ENCODE measurements at places on chromosomes 7 and 10.
A peak's percentile ranks its signal among the peaks of the same experiment; 100 is the strongest.

DNA sequence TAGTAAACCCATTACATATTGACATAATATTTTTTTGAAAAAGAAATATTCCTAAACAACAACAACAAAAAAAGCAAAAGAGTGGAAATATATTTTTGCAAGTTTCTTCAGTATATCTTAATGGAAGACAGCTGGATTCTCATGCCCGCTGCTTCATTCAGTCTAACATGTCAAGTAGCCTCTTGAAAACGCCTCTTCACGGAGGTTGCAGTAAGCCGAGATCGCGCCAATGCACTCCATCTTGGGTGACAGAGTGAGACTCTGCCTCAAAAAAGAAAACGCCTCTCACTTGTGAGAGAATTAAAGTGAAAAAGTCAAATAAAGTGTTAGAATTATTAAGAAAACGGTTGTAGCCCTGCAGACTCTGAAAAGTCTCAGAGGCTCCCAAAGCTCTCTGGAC lies 1.3 kb downstream of the CUTC start:
- DNase-seq, result no peak

- DNase-seq, result no peak
Observed at GRCh38 chr7:32658467-32658869, 163.2 kb downstream of the AVL9 start.

GRCh38 chr10:118720685-118721538 lies 33.9 kb downstream of the CACUL1 start:
- peak; percentile 65 for DNase-seq

- no peak for DNase-seq
Observed at GRCh38 chr10:59557642-59558041, 152.0 kb downstream of the SLC16A9 start.

- no peak for DNase-seq
Observed at GRCh38 chr7:132899833-132900232, 182.1 kb downstream of the CHCHD3 start.

DNA sequence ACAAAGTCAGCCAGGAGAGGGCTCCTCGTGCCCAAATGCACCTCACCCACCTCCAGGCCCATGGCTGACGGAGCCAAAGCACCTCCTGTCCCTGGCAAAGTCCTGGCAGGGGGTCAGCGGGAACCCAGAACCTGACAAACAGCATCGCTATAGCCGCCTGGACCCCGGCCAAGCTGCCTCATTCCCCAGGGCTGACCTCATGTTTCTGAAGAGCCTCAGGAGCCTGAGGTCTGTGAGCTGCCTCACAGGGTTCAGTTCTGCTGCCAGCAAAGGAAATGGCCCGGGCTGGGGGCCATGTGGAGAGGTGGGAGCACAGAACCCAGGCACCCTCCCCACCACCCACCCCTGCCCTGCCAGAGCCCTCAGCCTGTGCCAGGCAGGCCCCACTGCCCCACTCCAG lies 4.2 kb upstream of the NANOS1 start:
- DNase-seq, result peak; percentile 92

GRCh38 chr7:41467596-41467995 lies 235.3 kb downstream of the INHBA start:
- DNase-seq, result no peak

DNA sequence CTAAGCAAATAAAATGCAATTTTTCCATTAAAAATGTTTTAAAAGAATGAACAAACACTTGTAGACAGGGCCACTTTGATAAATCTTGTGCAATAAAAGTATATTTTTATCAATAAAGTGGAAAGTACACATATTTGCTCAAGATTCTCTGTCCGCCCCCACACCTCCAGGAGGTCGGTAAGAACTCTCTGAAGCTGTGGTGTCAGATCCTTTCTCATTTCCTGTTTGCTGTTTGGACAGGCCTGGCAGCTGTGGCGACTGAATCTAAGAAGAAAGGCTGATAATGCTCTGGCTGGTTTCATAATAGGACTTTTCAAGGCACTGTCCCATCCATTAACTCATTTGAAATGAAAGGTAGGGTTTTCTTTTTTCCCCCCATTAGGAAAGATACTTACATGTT lies 15.3 kb upstream of the ASB4 start:
- peak; percentile 29 for DNase-seq

GRCh38 chr10:45308707-45309106 lies 6.7 kb downstream of the OR13A1 start:
- no peak for DNase-seq

- DNase-seq, result no peak
Observed at GRCh38 chr7:40437936-40438634, 303.3 kb downstream of the SUGCT start.

- DNase-seq, result no peak
Observed at GRCh38 chr10:70921285-70921684, 32.9 kb upstream of the PCBD1 start.

DNA sequence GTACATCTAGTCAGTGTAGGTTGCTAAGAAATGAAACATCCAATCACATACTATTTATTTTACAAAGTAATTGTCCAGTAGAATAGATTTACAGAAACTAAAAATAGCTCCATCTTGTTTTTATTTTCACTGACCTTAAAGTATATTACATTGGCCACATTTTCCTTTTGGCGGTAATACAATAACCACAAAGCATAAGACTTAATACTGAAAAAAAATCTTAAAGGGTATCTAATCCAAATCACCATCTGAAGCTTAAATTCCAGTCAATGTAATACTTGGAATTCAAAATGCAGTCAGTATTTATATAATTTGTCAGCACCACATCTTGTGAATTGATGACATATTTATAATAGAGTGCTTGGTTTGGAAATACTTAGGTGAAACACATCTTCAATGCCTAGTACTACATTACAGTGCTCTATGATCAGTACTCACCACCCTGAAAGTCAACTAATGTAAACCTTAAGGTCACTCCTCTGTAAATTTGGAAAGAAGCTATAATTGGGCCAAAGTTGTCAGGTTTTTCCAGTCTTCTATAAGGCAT lies 8.9 kb downstream of the ANKMY2 start:
- DNase-seq, result no peak

- DNase-seq, result no peak
Observed at GRCh38 chr10:9227679-9228365, 1173.3 kb downstream of the GATA3 start.

DNA sequence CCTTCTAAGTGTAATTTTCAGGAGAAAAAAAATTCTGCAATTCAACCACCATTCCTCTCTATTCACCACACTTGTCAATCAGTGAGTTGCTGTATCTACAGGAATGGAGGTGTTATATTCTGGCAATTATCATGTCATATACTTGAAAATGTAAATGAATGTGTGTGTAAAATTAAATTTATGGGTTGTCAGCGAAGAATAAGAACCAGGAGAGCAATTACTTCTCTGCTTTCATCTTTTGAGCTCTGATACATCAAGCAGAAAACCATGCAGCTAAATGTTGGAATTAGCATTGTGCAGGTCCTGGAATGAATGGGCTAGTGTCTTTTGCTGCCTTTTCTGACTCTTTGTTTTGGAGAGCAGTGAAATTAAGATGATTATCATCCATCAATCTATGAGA lies 207.6 kb downstream of the FOXP2 start:
- DNase-seq, result no peak

DNA sequence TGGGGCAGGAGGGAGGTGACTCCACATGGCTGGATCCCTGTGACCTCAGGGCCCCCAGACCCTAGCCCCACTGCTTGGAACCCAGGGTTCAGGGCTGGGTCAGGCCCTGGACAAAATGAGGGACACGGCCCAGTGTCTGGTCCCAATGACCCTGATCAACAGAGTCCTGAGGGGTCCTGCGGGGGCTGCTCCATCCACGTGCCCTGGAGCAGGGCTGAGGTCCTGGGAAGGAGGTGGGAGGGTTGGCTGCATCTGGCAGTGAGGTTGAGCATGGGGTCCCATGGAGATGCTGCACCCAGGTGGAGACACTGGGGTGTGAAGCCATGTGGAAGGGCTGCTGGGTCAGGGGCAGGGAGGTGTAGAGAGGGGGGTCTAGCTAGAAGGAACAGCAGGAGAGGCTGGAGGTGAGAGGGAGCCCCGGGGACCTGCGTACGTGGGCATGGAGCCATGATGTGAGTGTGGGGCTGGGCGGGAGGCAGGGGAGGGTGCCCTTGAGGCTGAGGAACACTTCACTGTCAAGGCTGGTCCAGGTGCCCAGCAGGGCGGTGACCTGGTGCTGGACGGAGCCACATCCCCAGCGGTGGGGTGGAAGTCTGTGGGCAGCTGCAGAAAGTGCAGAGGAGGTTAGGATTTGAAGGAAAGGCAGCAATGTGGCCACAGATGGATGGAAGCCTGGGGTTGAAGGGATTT lies 604 bp downstream of the SCART1 start:
- DNase-seq, result no peak

GRCh38 chr10:21083861-21084260 lies 186.8 kb upstream of the NEBL start:
- DNase-seq, result no peak

DNA sequence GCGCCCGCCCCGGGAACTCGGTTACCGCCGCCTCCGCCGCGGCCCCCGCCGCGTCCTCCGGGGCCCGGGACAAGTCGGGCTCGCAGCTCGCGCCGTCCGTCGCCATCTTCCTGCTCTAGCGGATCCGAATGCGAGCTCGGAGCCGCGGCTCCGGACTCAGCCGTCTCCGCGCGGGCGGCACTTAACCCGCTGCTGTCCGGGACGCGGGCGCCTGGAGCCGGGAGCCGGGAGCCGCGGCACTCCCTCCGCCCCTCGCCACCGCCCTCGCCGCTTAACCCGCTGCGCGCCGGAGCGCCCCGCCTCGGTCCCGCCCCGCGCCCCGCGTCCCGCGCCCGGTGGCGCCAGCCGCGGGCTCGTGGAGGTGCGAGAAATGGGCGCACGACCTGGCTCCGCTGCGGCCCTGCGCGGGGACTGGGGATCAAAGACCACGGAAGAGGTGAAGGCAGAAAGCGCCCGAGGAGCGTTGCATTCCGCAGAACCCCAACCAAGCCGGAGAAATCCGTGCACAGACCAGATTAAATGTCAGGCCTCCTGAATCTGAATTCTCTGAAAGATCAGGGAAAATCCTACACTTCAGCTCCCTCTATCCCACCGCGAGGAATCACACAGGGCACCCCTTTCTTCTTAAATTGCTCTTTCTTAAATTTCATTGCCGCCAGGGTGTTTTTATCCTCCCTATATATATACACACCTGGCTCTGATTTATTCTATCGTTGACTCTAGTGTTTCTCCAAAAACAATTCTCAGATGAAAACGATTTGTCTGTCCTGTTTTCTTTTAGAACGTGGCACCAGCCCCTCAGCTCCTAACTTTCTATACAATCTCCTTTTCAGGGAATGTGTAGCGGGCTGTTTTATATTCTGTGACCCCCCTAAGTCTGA lies at the start of gene CTTNBP2:
Gene CTTNBP2 (minus strand): TSS at position 132 of the 881 bp plus-strand sequence. CDS start 26 bp downstream, at position 106.
- DNase-seq, result peak; percentile 10

- no peak for DNase-seq
Observed at GRCh38 chr10:16941067-16941466, 123.8 kb upstream of the RSU1 start.

- DNase-seq, result no peak
Observed at GRCh38 chr7:153381275-153382040, 621.9 kb downstream of the ACTR3B start.

DNA sequence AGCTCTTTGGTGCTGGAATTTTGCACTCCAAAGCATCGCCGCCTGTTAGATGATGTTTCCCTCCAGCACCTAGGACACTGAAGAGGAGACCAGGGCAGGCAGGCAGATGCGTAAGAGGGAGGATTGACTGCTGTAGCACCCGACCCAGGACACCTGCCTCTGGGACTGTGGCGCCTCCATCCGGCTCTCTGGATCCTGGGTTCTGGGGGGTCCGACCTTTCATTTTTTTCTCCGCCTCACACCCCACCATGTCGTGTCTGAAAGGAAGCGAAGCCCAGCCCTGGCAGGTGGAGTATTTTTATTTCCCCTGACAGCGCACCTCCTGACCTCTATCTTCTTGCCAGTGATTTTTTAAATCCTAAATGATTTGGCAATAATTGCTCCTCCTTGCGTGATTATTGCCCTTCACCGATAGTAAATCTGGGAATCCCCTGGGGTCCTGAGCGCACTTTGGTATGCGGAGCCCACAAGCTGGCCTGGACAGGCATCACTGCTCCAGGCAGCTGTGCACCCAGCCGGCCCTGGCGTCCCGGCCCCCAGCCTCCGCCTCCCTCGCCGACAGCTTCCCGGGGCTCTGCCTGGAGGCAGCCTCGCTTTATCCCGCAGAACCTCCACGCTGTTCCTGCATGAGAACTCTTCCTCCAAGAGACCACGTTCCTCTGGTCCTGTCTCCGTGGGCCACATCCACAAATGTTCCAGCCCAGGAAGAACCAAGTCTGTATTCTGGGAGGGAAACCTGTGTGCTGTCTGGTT lies 48.4 kb downstream of the LHPP start:
- DNase-seq, result no peak

DNA sequence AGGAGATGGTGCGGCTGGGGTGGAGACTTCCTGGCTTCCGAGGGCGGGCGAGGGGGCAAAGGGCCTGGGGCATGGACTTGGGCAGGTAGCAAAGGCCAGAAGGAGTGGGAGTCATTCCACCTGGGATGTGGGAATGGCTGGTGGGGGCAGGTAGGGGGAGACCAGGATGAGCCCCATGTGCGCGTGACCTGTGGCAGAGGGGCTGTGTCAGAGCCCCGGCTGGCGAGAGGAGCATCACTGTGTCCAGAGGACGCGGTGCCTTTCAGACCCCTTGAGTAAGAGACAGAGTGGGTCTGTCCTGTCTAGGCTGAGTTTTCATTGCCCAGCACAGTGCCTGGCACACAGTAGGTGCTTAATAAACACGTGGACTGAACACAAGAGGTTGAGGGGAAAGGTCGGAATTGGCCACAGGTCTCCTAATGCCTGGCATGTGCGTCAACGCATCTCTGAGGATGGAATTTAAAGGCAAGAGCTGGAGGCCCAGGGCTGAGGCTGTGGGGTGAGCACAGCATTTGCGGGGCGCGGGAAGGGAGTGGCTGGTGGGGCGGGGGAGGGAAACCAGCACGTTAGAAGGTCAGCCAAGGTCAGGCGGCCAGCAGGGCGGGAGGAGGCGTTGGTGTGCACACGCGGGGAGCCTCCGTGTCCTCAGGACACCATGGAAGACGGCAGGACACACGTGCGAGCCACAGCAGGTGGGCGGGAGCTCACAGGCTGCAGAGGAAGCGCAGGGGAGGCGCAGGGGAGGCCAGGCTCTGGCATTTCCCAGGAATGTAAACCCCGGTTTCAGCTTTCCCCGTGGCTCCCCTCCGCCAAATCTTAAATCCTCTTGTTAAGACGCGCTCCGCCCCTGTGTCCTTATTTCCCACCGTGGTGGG lies 51.8 kb downstream of the CUX1 start:
- DNase-seq, result no peak

GRCh38 chr7:40721342-40721949 lies 586.6 kb downstream of the SUGCT start:
- peak; percentile 7 for DNase-seq

GRCh38 chr10:85491652-85492051 lies 874.9 kb downstream of the GRID1 start:
- no peak for DNase-seq

GRCh38 chr10:99983280-99983988 lies 26.3 kb downstream of the DNMBP start:
- DNase-seq, result peak; percentile 91

- no peak for DNase-seq
Observed at GRCh38 chr7:92655346-92655884, 65.2 kb upstream of the FAM133B start.

DNA sequence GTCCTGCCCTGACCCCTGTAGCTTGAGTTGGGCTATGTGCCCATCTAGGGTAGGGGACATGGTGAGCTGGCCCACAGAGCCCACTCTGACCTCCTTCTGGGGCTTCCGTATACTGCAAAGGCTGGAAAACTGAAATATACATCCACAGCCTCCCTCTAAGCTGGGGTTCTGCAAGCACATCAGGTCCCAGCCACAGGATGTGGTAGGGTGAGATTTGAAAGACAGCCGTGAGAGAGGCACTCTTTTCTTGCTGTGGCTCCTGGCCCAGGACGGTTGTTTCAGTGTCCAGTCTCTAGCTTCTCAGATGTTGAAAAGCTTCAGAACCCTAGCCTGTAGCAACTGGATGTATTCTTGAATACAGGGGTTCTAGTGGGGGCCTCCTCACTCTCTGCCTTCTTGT lies 60.1 kb upstream of the ADRB1 start:
- no peak for DNase-seq
